ENCODE measurements at places on chromosomes 3 and 15.
A peak's percentile ranks its signal among the peaks of the same experiment; 100 is the strongest.

DNA sequence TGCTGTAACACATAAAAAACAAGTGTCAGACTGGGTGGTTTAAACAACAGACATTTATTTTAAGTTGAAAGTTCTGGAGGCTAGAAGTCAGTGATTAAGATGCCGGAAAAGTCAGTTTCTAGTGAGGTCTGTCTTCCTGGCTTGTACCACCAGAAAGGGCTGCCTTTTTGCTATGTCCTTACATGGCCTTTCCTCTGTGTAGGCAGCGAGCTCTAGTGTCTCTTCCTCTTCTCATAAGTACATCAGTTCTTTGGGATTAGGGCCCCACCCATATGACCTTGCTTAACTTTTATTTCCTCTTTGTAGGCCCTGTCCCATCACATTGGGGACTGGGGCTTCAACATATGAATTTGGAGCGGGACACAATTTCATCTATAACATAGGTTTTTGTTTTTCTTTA, 128.0 kb downstream of the BBX start:
- DNase-seq: no peak

DNA sequence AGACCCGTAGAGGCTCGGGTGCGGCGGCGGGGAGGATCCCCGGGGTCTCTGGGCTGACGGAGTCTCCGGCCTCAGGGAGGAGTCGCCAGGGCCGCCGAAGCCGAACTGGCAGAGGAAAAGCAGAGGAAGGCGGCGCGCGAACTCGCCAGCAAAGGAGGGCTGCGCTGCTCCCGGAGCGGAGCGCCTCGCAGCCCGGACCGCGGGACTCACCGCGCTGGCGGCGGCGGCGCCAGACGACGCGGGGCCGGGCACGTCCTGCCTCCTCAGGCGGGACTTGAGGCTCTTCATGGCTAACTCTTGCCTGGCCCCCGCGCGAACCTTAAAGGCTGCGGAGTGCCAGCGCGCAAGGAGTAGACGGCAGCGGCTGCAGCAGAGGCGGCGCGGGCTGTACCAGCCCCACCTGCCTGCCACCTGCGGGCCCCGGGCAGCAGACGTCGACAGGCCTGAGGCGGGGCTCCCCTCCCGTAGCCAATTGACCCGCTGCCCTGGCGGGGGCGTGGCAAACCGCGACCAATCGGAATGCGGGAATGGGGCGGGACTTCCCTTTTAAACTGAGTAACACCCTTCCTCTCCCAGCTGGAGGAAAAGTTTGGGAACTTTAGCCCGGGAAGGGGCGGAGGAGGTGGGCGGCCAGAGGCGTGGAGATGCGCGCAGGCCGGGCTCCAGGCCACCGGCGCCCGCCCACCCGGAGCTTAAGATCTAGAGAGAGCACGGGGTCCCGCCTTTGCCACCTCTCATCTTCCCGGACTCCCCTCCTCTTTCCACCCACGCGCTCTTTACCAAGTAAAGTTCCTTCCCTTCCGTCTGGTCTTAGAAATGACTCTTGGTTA, at the start of gene UACA:
TSS of gene UACA (minus strand) at position 439 of the 830 bp plus-strand sequence. CDS start at position 288, 151 bp downstream.
- peak; percentile 91 for DNase-seq

GRCh38 chr3:112407214-112407887, 74.4 kb downstream of the CD200 start:
- DNase-seq: no peak

GRCh38 chr15:59401824-59402569, 29.3 kb upstream of the MYO1E start:
- DNase-seq: no peak

DNA sequence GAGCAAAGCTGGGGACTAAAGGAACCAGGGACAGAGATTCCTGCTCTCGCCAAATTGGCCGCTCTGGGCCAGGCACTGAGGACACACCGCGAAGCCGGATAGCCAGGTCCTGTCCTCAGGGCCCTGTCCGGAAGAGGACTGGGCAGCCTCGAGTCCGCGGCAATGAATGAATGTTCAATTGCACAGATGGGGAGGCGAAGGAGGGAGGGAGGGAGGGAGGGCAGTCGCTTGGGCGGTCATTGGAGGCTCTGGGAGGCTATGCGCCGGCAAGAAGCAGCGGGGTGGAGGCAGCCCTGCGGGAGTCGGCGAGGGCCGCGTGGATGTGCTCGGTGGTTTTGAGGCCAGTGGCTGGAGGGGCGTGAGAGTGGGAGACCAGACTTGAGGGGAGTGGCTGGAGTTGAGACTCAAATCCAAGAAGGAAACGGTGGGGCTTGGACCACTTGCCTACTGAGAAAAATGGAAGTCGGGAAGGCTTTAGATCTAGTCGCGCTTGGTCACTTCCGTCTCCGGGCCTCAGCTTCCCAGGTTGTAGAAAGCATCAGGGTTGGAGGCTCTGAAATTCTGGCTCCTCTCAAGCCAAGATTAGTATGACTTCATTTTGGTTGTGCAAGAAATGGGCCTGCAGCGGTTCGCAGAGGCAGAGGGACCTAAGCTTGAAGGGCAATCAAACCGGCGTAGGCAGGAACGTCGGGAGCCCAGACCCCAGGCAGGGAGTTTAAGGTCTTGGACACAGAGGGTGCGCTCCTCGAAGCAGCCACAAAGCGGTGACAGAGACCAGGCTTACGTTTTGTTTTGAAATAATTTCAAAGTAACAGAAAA, 21.1 kb upstream of the PLXND1 start:
- peak; percentile 82 for DNase-seq

DNA sequence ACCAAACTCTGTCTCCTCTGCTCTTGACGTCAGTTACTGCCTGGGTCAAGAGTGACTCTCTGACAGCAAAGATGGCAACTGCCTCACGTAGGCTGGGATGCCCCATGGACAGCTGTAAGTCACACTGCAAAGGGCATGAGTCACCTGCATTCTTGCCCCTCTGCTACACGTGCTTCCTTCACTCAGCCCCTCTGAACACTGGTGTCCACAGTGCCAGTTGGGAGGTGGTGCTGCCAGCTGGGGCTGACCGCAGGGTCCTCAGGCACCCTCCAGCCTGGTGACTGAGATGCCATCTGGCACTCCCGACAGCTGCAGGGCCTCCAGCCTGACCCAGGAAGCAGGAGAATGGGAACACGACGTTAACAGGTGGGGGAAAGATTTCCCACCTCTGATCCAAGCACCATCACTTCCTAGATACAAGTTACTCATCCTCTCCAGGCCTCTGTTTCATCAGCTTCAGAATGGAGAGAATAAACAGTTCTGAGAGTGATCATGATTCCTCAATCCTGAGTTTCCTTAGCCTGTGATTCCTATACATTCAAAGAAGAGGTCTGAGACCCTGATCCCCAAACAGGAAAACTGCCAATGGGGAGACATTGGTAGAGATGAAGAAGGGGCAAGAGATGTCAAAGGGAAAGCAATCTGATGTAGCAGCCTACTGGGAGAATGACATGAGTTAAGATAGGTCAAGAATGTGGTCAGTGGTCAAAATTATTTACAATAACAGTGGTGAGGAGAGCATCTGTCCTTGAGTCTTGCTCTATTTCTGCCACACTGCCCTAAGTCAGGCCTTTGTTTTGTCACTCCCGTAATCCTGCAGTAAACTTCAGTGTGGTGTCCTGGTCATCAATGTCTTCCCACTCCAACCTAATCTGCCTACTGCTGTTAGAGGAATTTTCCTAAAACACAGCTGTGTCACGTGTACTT, 86.1 kb upstream of the BCL6 start:
- DNase-seq: no peak

- no peak for DNase-seq
These were observed 101.4 kb upstream of the UMPS start for GRCh38 chr3:124628863-124629262.

- no peak for DNase-seq
These were observed 1.3 kb downstream of the PLA2G4B start for GRCh38 chr15:41839781-41840491.

- no peak for DNase-seq
These were observed 85.5 kb downstream of the CCNL1 start for GRCh38 chr3:157074490-157074889.

DNA sequence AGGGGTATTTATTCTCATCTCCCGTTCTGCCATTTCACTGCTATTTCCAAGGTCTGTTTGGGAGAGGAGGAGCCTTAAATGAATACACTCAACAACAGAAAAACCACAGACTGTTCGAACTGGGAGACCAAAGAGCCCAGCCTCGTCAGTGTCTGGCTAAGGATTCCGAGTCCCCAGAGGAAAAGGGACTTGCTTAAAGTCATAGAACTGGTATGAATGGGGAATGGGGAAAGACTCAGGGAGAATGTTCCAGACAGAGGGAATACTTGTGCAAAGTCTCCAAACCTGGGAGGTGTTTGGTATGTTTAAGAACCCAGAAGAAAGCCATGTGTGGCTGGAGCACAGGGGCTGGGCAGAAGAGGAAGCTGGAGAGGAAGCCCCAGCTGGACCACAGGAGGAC, 46.9 kb downstream of the FAM43A start:
- DNase-seq: no peak

DNA sequence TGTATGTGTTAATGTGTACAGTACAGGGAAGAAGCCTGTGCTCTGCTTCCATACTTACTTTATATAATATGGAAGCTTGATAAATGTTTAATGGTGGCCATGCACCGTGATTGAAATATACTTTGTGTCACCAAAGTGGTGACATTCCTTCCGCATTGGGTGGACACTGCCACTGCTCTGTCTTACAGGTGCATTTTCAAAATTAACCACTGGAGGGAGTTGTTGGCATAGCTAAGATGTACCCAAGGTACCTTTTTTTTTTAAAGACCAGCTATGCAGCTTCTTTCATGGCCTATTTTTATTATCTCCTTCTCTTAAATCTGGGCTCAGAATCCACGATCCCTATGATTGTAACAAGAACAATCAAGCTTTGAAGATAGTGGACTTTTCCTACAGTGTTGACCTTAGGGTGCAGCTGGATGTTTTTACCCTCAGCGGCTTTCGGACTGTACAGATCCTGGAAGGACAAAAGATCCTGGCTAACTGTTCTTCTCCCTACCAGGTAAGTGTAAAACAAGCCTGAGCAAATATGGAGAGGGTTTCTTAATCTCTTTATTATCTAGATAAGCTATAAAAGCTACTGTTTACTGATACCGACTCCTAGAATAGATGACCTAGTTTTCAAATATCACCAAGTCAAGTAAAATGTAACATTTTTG, 21.6 kb upstream of the PAK6 start:
- DNase-seq: peak; percentile 50

DNA sequence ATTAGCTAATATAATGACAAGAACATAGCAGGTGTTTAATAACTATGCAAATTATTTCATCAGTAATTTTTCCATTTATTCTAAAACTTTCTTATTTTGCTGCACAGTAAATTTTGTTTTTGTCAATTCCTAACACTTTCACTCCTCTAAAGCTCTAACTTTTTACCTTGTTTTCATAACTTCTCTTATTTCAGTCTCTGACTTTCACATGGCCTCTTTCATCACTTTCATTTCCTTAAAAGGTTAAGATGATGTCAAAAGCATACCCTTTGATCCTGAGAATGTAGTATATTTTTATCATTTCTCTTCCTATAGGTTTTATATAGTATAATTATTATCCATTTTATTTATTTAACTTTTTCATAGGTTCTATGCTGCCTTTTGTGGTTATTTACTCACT, 1325.8 kb upstream of the ALCAM start:
- DNase-seq: no peak

Data from activated CD4-positive, alpha-beta T cell treated with anti-CD3 and anti-CD28 coated beads for 36 hours (primary cell).